ENCODE measurements at places on chromosomes 11 and 22.

DNA sequence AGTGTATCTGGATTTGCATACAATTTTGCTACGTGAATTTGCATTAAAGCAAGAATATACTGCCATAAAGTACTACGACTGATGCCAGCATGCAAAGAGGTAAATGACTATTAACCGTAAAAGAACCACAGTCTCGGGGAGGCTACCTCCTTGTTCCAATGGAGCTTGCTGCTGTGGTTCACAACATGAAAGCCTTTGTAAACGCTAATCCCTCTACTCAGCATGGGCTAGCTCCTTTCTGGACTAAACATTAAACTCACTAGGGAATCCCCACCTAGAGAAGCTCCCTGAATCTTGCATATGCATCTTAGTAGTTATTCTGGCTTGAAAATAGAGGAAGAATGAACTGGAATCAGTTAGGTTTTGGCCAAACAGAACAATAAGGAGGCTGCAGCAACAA, 60.5 kb upstream of the ARHGAP32 start:
- no peak for DNase-seq

DNA sequence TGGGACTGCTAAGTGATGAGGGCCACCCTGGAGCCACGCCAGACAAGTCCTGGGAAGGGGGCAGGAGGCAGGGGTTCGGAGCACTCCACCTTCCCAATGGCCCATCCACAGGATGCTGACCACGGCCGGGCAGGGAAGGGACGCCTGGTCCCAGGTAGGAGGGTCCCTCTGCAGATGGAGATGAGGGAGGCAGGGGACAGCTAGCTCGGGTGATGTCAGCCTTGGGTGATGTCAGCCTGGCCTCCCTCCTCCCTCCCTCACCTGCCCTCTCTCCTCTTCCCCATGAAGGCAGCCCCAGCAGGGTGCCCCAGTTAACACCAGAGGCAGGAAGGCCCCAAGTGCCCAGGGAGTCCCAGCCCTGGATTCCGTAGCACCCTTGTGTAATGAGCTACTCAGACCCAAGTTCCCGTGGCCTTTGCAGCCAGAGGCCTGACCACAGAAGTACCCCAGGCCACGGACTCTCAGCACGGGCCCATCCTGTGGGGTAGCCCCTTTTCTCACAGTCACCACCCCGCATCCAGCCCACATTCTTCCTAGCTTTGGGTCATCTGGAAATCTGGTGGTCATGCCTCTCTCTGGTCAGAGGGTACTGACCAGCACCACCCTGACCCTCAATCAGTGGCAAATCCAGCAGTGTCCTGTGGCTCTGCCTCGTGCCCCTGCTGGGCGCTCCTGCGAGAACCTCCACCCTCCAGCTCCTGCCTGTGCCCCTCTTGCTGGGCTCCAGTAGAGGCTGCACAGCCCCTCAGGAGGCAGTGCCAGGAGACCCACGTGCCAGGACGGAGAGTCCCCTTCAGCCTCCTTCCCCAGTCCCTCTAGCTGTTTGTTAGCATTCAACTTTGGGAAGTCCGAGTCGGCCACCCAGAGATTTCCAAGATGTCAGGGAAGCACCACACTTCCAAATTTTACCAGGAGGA, 47.4 kb downstream of the SHANK2 start:
- DNase-seq: no peak

DNA sequence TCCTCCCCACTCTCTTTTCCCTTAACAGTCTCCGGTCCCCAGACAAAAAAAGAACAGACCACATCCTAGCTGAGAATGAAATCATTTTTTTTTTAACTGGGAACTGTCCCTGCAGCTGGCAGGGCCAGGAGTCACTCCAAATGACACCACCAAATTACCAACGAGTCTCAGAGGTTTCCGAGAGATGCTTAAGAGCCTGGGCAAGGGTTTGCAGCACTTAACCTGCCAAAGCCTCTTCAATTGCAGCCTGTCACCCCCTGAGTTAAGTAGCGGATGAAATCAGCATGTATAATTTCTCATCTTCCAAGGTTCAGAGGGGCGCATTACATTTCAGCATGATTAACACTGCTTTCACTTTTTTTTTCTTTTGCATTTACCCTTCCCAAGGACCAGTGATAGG, 71.8 kb downstream of the TENM4 start:
- DNase-seq: no peak

DNA sequence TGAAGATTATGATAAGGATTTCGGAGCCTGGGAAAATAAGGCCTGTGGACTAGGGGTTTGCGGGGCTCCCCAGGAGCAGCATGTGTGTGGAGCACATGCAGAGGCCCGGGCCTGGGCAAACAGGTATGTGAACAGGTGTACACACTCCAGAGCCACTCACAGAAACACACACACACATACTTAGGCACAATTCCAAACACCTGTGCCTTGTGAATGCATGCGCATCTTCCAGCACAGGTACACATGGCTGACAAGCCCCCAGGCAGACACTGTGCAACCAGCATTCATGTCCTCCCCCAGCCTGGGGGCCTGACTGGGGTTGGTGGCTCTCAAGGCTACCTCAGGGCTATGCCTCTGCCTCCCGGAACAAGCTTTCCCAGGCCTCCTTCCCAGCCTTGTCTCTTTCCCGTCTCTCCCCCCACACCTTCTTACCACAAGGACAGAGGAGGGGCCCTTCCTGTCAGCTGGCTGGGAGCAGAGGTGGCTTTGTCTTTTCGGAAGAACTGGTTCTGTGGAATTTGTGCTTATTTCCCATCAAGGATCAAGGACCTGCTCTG, 2.6 kb upstream of the P2RY6 start:
- no peak for DNase-seq

DNA sequence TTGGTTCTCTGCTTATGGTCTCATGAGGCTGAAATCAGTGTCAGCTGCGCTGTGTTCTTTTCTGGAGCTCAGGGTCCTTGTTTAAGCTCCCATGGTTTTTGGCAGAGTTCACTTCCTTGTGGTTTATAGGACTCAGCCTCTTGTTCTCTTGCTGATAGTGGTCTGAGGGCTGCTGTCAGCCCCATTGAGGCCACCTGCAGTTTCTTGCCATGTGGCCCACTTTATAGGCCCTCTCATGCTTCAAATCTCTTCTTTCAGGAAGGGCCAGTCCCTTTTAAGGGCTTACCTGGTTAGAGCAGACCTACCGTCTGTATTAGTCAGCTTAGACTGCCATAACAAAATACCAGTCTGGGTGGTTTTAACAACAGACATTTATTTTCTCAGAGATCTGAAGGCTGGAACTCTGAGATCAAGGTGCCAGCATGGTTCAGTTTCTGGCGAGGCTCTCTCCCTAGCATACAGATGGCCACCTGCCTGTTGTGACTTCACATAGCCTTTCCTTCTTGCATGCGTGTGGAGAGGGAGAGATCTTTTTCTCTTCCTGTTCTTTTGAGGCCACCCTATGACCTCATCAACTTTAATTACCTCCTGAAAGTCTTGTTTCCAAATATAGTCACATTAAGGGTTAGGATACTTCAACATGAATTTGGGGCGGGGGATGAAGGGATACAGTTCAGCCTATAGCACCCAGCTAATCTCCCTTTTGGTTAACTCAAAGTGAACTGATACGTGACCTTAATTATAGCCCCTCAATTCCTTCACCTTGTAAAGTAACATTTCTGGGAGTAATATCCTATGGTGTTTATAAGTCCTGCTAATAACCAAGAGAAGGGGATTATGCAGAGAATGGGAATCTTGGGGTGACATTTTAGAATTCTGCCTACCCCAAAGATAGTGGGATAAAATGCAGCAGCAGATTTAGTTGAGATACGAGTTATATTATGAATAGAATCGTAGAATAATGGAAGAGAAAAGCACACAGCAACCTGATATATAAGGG, 131.8 kb downstream of the UVRAG start:
- DNase-seq: no peak

GRCh38 chr11:32418836-32419235, 16.5 kb downstream of the WT1 start:
- no peak for DNase-seq

- DNase-seq: no peak
These were observed 50.5 kb downstream of the CLTCL1 start for GRCh38 chr22:19240813-19241592.

DNA sequence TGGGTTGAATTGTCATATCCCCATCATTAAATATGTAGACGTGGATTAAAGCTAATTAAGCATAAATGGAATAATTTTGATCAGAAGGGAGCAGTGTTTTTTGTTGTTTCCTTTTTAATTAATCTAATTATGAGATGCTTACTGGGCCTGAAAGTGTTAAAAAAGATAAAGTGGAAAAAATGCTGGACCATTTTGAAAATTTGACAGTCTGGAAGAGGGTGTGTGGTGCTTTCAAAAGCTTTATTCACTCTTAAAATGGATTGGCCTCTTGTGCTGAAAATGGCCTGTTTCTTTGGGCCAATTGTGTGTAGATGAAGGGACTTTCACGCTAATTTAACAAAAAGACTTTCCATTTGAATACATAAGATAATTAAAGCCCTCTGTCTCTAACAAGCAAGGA, 1.8 kb downstream of the TNRC6B start:
- DNase-seq: no peak

DNA sequence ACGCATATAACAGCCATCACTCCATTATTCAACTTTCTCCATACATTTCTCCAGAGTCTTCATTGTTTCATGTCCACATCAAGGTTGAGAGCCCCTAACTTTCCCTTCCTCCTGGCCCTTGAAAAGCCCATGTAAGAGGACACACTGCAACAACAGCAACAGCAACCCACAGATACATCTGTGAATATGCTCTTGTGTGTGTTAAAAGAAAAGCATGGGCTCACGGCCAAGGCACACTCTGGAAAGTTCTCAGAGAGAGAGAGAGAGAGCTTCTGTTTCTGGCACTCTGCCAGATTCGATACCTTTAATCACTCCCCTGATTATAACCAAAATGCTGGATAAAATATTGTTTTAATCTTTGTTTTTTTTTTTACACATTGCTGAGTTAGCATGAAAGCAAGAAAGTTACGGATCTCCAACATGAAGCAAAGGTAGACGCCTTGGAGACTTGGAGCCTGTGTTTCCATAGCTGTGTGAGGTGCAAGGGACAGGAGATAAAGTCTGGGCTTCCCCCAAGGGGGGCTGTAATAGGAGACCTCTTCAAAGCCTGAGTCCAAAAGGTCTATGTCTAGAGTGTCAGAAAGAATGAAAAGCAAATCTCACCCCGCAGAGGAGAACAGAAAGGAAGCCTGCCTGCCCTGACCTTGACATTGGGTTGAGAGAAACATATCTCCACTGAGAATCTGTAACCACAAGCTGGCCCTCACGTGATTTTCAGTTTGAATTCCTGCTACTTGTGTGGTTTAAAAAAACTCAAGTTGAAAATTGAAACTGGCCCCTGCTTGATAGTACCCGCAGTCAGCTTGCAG, 33.7 kb upstream of the MPPED1 start:
- no peak for DNase-seq

DNA sequence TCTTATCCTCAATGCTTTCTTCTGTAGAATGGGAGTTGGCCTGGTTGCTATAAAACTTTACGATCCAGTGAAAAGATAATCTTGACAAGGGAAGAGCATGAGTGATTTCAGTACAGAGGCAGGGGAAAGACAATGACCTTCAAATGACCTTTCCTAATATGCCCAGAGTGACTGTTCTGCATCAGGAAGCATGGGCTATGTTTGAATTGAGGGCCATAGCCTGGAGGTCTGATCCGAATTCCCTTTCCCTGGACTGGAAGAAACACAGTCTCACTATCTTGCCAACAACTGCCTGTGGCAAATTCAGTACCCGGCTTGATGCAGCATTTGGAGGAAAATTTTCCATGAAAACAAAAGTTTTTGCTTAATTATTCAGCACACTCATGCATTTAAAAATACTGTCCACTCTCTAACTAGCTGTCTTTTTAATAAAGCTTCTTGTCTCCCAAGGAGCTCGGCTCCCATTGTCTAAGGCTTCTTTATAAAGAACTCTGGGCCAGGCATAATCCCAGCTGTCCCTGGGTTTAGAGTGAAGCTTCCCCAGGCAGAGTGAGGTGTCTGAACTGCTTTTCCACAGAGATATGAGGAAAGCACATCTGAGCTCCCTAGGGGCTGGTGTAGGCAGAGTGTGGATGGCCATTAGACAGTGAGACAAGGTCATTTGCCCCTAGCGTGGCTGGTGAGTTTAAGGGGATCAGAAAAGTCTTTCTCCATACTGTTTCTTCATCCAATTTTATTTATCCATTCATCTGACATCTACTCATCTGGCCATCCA, 132.7 kb upstream of the CADM1 start:
- no peak for DNase-seq

GRCh38 chr11:42412590-42412989, 899.2 kb upstream of the API5 start:
- no peak for DNase-seq

GRCh38 chr11:10529279-10529678, 11.7 kb downstream of the RNF141 start:
- DNase-seq: no peak

All from fibroblast of skin of left biceps (primary cell).